NCI-H748 treated with DMSO at 0.1 percent for 48 hours (cell line): ENCODE measurements at places on chromosomes 7 and 10.

DNA sequence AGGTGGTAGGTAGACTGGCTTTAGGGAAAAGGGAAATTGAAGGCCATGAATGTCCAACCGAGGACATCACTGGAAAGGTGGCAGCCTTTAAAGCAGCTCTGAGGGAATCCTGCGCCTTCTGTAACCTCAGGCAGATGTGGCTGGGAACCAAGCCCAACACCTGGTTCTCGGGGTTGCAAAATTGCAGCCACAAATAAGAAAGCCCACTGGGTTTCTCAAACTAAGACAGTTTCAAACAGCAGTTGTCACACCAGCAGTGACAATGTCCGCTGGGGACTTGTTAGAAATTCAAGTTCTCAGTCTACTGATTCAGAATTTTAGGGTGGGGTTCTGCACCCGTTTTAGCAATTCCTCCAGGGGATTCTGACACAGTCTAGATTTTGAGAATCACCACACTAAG is 42.7 kb upstream of the STEAP1B start:
- DNase-seq: no peak

DNA sequence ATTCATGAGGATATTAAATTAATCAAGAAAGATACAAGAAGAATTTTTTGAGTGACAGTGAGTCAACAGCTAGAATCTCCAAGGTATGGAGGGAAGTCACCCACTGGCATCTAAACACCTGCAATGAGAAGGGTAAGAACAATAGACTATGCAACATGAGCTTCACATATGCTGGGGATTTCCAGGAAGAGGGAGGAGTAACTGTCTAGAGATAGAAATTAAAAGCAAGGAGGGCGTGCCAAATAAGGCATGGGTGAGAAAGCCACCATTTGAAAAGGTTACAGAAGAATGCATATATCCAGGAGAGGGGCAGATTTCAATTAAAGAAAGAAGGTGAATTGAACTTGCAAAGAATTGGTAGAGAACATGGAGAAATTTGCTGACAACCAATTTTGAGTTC is 365.7 kb downstream of the GPR37 start:
- DNase-seq: peak; percentile 9

DNA sequence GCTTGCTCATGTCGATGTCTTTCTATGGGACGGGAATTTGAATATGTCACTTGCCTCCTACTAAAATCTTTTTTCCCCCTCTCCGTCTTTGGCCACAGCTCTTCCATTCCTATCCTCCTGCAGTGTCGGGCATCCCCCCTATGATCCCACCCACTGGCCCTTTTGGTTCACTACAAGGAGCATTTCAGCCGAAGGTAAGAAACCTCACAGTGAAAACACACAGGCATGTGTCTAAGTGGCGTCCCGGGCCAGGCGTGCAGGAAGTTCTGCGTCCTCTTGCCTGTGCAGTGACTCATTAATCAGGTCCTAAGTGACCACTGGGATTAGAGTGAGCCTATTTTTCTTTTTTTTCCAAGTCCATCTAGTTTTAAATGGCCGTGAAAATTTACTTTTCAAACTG is 360.5 kb upstream of the GALNT17 start:
- no peak for DNase-seq

- no peak for DNase-seq
Observed at GRCh38 chr7:44286618-44287487, 38.5 kb downstream of the CAMK2B start.

DNA sequence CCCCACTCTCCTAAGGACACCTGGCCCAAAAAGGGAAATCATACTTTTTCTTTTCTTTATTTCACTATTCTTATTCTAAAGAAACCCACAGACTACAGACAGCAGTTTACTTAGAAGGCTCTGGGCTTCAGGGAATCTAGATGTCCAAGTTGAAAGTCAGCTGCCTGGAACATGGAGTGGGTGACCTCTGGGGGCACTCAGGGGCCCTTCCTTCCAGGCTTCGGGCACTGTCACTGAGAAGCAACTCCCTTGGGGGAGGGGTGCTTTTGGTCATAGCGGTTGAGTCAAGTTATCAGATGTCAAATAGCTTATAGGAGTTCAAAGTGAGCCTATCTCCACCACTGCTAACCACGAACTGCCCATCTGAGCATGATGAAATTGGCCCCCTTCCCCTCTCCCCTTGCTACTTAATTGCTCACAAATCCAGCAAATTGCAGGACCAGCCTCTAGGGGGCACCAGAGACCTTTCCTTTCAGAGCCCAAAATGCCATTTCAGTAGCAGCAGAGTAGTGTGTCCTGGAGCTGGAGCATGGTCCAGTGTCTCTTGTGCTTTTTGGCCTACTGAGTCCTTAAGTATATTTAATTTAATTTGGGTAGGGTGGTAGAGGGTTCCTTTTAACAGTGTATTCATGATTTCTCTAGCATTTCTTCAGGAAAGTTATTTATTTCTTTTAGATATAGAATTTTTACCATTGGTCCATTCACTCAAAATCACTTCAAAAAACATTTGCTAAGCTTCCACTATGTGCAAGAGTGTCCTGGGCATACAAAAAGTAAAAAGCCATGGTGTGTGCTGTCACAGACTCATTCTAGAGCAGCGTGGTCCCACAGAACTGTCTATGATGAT is 463.8 kb downstream of the KCNMA1 start:
- DNase-seq: peak; percentile 8

- no peak for DNase-seq
Observed at GRCh38 chr10:73920089-73920488, 9.2 kb downstream of the PLAU start.

DNA sequence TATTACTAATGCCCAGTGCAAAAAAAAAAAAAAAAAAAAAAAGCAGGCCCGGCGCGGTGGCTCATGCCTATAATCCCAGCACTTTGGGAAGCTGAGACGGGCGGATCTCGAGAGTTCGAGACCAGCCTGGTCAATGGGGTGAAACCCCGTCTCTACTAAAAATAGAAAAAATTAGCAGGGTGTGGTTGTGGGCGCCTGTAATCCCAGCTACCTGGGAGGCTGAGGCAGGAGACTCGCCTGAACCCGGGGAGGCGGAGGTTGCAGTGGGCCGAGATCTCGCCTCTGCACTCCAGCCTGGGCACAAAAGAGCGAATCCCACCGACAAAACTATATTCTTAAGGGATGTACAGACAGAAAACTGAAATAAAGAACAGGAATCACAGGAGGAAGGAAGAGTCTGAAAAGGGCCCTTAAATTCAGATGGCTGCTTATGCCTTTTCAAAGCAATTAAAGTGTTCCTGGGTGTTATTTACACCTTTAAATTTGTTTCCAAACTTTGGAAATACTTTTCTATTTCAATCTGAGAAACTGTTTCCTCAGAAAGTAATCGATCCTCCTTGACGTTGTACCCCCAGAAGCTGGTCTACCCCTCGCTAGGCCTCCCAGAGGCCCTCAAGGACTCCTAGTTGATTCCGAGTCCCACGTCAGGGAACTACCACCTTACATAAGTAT is 2.0 kb upstream of the KMT2E start:
- no peak for DNase-seq

GRCh38 chr10:100341953-100342626 is 4.9 kb upstream of the SCD start:
- no peak for DNase-seq

GRCh38 chr7:134593530-134594392 is 44.9 kb downstream of the AKR1B15 start:
- no peak for DNase-seq

DNA sequence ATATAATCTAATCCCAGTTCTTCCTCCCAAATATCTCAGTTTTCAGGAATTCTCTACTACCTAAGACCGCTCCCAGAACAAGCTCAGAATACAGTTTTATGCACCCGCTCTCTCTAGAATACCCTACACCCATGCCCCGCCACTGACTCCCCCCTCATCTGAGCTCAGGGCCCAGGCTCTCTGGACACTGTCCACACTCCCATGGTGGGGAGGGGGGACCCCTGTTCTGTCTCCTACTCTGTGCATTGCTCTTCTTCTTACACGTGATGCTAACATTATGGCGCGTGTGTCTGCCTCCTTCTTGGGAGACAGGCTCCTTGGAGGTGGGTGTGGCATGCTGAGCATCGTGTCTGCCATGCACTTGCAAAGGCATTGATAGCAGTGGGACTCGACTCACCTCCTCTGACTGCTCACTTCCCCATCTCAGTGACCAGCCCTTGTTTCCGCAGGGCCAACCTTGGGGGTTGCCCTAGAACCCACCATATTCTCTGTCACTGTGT is 127.9 kb downstream of the TCERG1L start:
- no peak for DNase-seq
